ENCODE measurements at places on chromosomes 4 and X.

DNA sequence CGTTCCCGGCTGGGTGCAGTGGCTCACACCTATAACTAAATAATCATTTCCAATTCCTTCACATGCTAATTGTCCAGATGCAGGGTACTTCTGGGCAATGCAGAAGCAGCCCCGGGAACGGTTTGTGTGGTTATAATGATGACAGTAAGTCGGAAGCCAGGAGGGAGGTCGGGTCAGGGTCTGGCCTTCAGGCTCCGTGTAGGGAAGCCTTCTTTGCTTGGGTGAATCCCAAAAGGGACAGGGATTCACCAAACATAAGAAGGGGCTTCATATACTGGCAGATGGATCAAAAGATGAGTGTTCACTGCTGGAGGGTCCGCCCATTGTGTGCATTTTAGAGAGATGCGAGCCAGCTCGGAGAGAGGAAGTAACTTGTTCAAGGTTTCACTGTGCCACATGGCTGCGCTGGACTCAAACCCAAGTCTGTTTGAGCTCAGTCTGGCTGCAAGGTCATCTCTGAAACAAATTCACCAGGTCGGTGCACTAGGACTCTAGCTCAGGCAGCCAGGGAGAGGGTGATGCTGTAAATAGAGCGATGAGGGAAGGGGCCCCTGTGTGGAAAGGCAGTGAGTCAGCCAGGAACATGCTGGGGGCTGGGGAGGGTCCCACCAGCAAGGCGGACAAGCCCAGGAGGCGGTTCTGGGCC, 4.8 kb upstream of the KIAA0232 start:
- DNase-seq: no peak

GRCh38 chr4:71445811-71446210, 107.0 kb downstream of the SLC4A4 start:
- peak; percentile 67 for DNase-seq

GRCh38 chr4:176238826-176239225, 30.2 kb downstream of the ASB5 start:
- DNase-seq: peak; percentile 49

GRCh38 chr4:65737672-65738071, 67.4 kb upstream of the EPHA5 start:
- DNase-seq: no peak

- DNase-seq: peak; percentile 23
Measured at GRCh38 chr4:147683188-147683591, 773 bp downstream of the PRMT9 start.

GRCh38 chr4:86788826-86789225, 60.4 kb downstream of the SLC10A6 start:
- no peak for DNase-seq

DNA sequence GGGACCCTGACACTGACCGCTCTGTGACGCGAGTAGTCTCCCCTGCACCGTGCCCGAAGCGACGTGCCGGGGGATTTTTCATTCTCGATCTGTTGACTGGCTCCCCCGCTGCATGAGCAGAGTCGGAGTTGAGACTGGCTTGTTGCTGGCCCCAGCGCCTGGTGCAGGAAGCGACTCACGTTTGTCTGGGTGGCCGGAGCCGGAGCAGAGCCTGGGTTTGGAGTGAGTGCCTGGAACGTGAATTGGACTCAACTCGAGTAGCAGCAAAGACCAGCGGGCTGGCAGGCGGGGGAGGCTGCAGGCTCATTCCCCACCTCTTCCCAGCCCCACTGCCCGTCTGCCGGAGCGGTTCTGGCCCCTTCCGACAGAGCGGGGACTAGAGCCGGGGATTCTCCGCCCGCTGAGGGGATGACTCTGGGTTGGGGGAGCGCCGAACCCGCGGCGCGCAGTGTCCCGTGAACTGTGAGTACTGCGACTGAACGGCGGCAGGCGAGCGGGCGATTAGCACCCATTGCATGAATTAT, 554 bp downstream of the PCDH7 start:
- DNase-seq: peak; percentile 1

- no peak for DNase-seq
Measured at GRCh38 chr4:47213539-47213938, 182.2 kb downstream of the GABRB1 start.

DNA sequence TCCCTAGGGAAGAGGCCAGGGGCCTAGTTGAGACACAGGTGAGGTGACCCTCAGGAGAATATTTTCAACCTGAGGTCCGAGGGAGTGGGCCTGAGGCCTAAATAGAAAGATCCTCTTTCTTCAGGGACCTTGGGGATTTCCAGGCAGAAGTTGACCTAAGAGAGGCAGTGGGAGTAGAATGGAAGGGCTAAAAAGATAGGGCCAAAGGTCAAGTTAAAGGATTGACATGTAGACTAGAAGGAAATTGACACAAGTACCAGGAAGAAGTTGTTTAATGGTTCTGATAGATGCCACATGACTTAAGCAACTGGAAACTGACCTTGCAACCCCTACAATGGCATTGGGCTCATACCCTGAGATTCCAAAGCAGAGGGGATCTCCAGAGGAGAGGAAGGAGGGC, 76.9 kb downstream of the SHROOM3 start:
- no peak for DNase-seq

DNA sequence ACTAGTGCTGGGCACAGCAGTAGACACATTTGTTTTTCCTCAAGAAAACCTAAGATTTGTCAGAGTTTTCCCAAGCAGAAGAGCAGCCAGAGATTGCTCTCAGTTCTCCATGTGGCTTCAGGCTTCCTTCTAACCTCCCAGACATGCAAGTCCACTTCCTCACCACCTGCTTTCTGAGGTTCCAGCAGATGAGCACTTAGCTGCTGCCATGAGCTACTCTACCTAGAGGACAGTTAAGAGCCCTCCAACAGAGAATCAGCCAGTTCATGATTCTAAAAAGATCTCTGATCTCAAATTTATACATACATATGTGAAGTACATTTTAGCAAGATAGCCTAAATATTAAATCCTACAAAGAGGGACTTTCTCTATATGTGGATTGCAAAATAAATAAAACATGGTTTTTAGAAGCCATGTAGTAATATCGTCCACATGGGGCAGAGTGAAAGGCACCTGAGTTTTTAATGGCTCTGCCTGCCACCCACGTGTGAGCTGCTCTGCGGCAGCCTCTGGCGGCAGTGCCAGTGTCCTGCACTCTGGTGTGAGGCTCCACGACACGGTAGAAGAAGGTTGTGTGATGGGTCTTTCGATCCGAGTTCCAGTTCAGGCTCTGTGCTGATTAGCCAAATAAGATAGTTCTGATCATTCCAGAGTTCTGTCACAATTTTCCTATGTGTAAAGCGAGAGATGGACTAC, 10.3 kb downstream of the CYP4V2 start:
- DNase-seq: peak; percentile 60

GRCh38 chr4:10703766-10704429, 19.3 kb upstream of the CLNK start:
- no peak for DNase-seq

- no peak for DNase-seq
Measured at GRCh38 chrX:84487365-84488353, 14.6 kb downstream of the HDX start.

GRCh38 chrX:118964252-118964651, 10.2 kb upstream of the LONRF3 start:
- no peak for DNase-seq

DNA sequence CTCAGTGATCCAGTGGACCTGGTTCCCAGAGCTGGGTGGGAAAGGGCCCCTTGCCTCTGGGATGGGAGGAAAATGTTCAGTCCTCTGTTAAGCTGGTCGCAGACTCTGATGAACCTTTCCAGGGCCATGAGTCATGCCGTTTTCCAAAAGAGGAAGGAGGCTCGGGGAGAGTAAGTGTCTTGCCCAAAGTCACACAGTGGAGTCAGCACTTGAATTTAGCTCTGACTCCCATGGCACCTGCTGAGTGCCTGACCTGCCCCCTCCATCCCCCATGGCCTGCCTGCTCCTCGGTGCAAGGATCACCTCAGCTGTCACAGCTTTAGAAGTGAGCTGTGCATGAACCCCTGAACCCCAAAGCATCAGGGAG, 14.0 kb upstream of the KIAA0232 start:
- DNase-seq: no peak

DNA sequence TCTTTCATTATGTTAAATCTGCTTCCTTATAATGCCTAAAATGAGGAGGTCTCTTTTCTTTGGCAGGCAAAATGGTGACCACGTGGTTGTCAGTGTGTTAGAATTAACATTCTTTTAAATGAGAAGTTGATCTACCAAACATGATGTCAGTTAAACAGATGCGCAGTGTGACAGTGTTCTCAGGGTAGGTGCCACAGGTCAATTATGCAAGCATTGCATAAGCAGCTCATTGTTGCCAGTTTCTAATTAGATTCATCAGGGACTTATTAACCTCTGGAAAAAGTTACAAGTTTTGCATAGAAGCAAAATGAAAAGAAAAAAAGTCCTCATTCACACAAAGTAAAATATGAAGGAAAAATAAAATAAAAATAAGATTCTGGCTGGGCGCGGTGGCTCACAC, 324.1 kb upstream of the GALNT7 start:
- DNase-seq: no peak

DNA sequence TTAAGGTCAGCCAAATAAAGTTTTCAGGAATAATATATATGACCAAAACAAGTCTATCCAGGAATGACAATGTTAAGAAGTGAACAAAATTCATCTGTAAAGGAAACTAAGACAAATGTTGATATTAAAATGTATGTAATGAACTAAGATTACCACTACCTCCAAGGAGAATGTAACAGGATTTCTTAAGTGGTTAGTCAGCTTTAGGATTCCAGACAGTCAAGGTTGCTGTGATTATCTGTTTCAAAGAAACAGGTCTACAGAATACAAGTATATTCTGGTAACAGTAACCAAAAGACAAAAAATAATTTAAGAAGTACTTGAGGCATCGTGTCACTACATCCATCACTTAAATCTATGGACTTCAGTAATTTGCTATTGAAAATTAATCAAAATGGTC, 172.8 kb downstream of the SCFD2 start:
- no peak for DNase-seq

- no peak for DNase-seq
Measured at GRCh38 chr4:40956721-40957255, 207.0 kb downstream of the NSUN7 start.

Data from NCI-H510A treated with DMSO at 0.1 percent for 48 hours (cell line).